ENCODE measurements at places on chromosomes 12 and 14. TPM values are rescaled to one million over a fixed set of nuclear protein-coding genes. Genes with fewer than 3 reads are reported as not detected.

KRT86 gene
- total RNA-seq: 0.19 TPM

SPTB gene
- total RNA-seq: under 0.01 TPM

EML5 gene
- total RNA-seq: under 0.01 TPM

KIF26A gene
- under 0.01 TPM for total RNA-seq

CRY1 gene
- total RNA-seq: 13.4 TPM

CLEC4A gene
- total RNA-seq: not detected

CLEC2B gene
- 15.1 TPM for total RNA-seq

FBXO21 gene
- 124 TPM for total RNA-seq

KERA gene
- total RNA-seq: not detected

KITLG gene
- 51.6 TPM for total RNA-seq

RFX4 gene
- not detected for total RNA-seq

PTPRB gene
- 25.7 TPM for total RNA-seq

BDKRB1 gene
- total RNA-seq: 2.5 TPM

JPH4 gene
- not detected for total RNA-seq

B4GALNT1 gene
- total RNA-seq: 2.8 TPM

DAO gene
- total RNA-seq: not detected

KLHDC1 gene
- 1.9 TPM for total RNA-seq

EMP1 gene
- 150 TPM for total RNA-seq

PWP1 gene
- total RNA-seq: 80.6 TPM

VTI1B gene
- 73.6 TPM for total RNA-seq
